ENCODE measurements at places on chromosomes 4 and X. TPM values are rescaled to one million over a fixed set of nuclear protein-coding genes. Genes with fewer than 3 reads are reported as not detected.

Gene GPC3
- polyA plus RNA-seq: 36.8 TPM

GRCh38 chr4:186304866-186305505, 39.0 kb downstream of the F11 start:
- no peak for DNase-seq

DNA sequence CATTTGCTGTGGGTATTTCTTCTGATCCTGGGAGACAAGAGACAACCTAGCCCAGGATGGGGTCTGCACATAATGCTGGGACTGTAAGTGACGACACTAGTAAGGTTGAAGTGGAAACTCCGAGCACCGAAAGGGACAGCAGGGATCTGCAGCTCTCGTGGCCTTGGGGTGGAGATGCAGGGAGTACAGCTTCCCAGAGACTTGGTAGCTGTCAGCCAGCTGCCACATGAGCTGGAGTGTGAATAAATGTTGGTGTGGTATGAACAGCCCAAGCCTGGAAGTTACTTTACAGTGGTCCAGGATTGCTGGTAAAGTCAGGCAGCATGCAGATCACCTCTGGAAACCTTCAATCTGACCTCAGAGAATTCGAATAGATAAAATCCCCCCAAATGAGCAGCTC, 97.6 kb downstream of the FAM193A start:
- no peak for DNase-seq

Gene WDFY3
- 6.3 TPM for polyA plus RNA-seq

DNA sequence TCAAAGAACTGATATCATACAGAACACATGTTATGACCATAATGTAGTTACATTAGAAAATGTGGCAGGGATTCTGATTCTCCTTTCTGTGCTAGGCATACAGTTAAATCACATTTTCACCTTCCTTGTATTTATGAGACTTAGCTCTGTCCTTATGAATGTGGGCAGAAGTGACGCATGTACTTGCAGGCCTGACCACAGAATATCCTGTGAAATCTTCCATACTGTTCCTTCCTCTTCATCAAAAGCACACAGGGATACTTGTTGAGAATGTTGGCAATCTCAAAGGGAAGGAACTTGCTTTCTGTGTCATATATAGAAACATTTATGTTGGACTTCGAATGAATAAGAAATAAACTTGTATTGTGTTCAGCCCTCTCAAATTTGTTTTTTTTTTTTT, 17.2 kb upstream of the MYOZ2 start:
- DNase-seq: no peak

- no peak for DNase-seq
Measured at GRCh38 chrX:121649417-121649816, 602.0 kb downstream of the GLUD2 start.

Gene PPP4R3C
- polyA plus RNA-seq: not detected

Gene PCDH10
- polyA plus RNA-seq: 1.2 TPM

- no peak for DNase-seq
Measured at GRCh38 chr4:61750810-61751209, 550.7 kb downstream of the ADGRL3 start.

Measured in GM23338 (cell line).